ENCODE measurements at places on chromosomes 4 and X.
A peak's percentile ranks its signal among the peaks of the same experiment; 100 is the strongest.

DNA sequence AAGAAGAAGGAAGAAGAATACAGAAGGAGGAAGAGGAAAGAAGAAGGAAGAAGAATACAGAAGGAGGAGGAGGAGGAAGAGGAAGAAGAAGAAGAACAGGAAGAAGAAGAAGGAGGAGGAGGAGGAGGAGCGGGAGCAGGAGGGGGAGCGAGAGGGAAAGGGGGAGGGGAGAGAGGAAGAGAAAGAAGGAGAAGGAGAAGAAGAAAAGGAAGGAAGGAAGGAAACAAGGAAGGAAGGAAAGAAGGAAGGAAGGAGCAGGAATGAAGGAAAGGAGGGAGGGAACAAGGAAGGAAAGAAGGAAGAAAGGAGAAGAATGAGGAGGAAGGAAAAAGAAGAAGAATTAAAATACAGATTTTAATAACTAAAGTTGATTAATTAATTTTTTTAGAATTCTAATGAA is 82.5 kb upstream of the PTPN13 start:
- DNase-seq, result no peak

GRCh38 chrX:41667631-41668030 is 21.1 kb upstream of the GPR34 start:
- DNase-seq, result no peak

- DNase-seq, result no peak
Measured at GRCh38 chr4:97786306-97786920, 356.9 kb downstream of the STPG2 start.

GRCh38 chrX:104566681-104567501 is 892 bp downstream of the IL1RAPL2 start:
- DNase-seq, result no peak

GRCh38 chr4:15575966-15576365 is 79.2 kb downstream of the FBXL5 start:
- no peak for DNase-seq

- DNase-seq, result no peak
Measured at GRCh38 chrX:39779952-39780783, 317.6 kb downstream of the BCOR start.

GRCh38 chr4:80202741-80203553 is 5.6 kb downstream of the PRDM8 start:
- peak; percentile 9 for DNase-seq

Data from esophagus squamous epithelium (tissue), 5 donors.